ENCODE measurements at places on chromosomes 6 and 20.

- no peak for DNase-seq
Observed at GRCh38 chr6:91761621-91762020, 1174.7 kb upstream of the MAP3K7 start.

DNA sequence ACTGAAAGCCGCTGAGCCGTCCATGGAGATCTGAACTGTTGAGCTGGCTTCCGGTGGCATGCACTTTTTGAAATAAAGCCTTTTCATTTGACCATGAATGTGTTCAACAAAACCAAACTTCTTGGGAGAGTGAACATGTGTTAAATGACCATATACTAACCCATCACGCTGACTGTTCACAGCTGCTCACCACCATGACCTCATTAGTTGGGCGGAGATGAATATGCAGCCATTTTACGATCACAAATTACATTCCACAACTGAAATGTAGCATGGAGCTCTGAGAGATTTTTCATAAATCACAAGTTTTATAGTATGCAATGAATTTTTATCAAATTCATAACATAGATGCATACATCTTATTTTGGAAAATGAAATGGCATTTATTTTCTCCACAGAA is 4.2 kb downstream of the RAMACL start:
- no peak for DNase-seq

DNA sequence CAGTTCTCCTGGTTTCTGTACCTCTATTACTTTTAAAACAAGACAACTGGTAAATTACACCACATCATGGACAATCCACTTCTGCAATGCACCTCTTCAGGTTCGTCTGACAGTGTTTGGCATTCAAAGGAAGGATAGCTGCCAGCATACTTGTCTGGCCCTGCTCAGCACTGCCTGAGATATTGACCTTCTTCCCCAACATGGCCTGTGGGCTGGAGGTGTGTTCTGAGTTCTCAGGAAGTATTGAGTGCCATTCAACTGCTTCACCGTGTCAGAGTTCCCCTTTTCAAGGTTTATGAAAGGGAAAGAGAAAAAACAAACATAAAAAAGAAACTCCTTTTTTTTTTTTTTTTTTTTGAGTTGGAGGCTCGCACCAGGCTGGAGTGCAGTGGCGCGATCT is 267.9 kb upstream of the SASH1 start:
- no peak for DNase-seq

DNA sequence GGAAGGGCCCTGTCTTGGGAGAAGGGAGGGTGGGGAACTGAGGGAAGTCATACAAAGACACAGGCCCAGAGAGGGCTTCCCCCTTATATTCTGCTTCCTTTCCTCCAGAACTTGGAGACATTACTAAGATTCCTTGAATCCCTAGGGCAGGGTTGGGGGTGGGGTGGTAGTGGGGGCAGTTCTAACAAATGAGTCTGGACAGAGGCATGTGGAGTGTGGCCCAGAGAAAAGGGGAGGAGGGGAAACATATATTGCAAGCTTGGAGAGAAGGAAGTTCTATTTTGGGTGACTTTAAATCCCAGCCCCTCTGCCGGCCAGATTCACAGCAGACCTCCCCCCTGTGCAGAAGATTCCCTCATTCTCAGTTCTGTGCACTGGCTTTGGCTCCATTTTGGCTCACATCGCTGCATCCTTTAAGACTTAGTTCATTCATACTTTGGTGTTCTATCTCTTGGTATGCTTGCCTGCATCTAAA is 43.7 kb downstream of the DAAM2 start:
- peak; percentile 92 for DNase-seq

DNA sequence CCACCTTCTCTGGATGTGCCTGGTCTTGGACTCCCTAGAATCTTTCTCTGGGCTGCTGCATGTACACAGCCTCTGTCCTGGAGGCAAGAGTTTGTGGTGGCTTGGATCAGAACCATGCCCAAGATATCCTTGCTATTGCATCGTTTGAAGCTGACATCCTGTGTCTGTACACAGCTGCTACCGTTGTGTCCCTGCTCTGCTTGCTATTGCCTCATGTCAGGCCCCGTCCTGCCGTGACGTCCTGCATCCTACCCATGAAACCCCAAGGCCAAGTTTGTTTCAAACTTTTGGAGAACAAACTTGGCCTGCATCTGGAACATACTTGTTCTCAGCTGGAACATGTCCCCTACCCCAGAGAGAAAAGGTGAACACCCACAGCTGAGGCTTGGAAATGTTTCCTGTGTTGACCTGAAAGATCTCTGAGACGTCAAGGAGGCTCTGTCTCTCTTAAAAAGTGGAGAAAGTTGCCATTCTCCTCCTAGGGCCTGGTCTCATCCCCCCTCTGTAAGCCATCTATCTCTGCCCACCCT is 78.1 kb downstream of the HFE start:
- no peak for DNase-seq

GRCh38 chr20:37848706-37849105 is 54.2 kb upstream of the VSTM2L start:
- DNase-seq, result no peak

- no peak for DNase-seq
Observed at GRCh38 chr6:166419286-166419685, 36.5 kb upstream of the MPC1 start.

GRCh38 chr20:5835871-5836270 is 85.7 kb downstream of the SHLD1 start:
- no peak for DNase-seq

DNA sequence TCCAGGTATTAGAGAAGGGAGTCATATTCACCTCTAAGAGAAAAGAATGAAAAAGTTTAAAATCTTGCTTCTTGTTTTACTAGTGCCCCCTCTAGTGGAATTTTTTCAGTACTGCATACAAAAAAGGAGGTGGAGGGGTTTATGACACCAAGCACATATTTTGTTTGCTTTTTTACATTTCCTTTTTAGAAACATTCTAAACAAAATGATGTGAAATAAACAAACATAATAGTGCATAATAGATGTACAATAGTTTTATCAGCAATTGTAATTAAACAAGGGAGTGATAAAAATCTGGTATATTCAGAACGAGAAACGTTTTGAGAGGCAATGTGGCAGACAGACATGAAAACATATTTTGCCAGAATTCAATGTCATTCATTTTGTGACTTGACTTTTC is 111.0 kb upstream of the TFAP2D start:
- DNase-seq, result peak; percentile 1

DNA sequence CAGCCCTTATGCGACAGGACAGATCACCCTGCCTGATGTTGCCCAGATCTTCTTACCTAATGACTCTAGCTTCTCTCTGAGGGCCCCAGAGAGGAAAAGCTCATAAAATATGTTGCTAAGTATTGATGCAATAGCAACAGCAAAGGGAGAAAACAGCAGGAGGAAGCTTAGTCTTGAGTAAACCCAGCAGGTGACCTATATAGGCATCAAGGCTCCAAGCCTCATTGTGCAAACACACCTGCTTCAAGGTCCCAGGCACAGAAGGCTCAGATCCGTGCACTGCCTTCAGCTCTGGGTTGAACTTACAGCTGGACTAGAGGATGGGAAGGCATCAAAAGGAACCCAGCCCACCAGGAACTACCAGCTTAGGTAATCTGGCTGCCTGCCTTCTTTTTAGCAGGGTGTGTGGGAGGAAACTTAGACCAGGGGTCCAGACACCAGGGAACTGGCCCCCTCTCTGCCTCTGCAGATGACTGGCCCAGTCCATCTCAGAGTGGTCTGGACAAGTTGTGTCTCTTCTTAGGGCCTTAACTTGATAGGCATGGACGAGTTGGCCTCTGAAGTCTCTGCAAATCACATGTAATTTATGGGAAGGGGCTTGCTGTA is 34.4 kb downstream of the TGM3 start:
- DNase-seq, result no peak

DNA sequence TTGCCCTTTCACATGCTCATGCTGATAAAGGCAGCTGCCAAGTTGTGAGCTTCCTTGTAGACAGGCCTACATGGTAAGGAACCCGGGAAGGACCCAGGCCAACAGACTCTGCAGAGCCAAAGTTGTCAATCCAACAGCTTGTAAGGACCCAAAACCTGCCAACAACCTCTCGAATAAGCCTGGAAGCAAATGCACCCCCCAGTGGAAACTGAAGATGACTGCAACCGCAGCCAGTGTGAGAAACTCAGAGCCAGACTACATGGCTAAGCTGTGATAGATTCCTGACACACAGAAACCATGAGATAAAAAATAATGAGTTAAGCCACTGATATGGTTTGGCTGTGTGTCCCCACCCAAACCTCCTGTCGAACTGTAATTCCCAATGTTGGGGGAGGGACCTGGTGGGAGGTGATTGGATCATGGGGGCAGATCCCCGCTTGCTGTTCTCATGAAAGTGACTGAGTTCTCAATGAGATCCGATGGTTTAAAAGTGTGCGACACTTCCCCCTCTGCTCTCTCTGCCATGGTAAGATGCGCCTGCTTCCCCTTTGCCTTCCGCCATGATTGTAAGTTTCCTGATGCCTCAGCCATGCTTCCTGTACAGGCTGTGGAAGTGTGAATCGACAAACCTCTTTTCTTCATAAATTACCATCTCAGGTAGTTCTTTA is 18.8 kb upstream of the CLPSL2 start:
- DNase-seq, result no peak

GRCh38 chr20:24473435-24474223 is 4.2 kb downstream of the SYNDIG1 start:
- DNase-seq, result peak; percentile 6

- DNase-seq, result no peak
Observed at GRCh38 chr6:158666628-158667359, 16.9 kb downstream of the SYTL3 start.
